Mesothelial cell of epicardium (in vitro differentiated cells): ENCODE measurements at places on chromosomes 16 and 17.
A peak's percentile ranks its signal among the peaks of the same experiment; 100 is the strongest.

DNA sequence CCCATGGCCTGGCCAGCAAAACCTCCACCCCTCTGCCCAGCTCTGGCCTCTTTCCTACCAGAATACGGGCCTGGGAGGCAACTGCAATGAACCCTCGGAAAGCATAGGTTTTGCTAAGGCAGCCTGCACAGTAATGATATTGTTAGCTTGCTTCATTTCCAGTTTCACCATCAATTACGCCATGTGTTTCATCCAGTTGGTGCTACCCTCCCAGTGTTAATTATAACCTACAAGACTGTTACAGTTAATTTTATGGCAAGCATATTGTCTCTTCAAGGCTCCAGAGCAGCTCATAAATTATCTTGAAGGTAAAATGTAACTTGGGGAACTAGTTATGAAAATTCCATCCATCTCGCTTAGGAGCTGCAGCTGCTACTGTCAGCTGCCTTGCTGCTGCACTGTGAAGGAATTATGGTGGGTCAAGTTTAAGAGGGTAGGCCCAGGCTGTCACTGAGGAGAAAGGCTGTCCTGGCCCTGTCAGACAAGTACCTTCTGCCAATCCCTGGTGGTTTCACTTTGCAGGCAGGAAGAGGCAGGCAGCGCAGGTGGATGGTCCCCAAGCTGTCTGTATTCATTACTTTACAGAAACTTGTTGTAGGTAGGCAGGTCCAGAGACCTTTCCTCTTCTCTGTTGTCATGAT is 242.9 kb downstream of the FTO start:
- H3K27ac ChIP-seq, result peak overlapping the region; percentile 53
- H3K36me3 ChIP-seq, result peaks cover 4% of the 10 kb centered on the region
- no peaks in the 10 kb centered on the region for H3K27me3 ChIP-seq
- no peak overlapping the region for H3K4me3 ChIP-seq

DNA sequence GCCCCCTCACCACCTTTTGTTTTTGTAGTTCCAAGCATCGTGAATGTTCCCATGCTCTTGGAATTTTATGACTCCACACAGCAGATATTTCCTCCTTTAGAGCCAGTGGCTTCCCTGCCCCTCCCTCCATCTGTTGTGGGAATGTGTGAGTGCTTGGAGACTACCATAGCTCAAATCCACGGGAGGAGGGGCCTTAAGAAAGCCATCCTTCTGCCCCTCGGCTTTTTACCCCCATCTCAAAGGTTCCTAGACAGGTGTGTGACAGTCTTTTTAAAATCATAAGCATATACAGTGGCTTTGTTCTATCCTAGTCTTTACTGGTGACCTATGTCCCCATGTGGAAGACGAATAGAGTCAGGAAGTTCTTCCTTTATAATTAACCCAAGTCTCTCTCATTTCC is 47.2 kb downstream of the YPEL2 start:
- peak overlapping the region; percentile 60 for H3K27ac ChIP-seq
- peaks cover under 1% of the 10 kb centered on the region for H3K36me3 ChIP-seq
- H3K27me3 ChIP-seq, result no peaks in the 10 kb centered on the region

- DNase-seq, result no peak
- H3K27ac ChIP-seq, result peak overlapping the region; percentile 34
- no peak overlapping the region for H3K4me3 ChIP-seq
- H3K27me3 ChIP-seq, result peaks cover 16% of the 10 kb centered on the region
- peaks cover 3% of the 10 kb centered on the region for H3K36me3 ChIP-seq
Observed at GRCh38 chr17:82076785-82077591, 11.4 kb upstream of the DUS1L start.

DNA sequence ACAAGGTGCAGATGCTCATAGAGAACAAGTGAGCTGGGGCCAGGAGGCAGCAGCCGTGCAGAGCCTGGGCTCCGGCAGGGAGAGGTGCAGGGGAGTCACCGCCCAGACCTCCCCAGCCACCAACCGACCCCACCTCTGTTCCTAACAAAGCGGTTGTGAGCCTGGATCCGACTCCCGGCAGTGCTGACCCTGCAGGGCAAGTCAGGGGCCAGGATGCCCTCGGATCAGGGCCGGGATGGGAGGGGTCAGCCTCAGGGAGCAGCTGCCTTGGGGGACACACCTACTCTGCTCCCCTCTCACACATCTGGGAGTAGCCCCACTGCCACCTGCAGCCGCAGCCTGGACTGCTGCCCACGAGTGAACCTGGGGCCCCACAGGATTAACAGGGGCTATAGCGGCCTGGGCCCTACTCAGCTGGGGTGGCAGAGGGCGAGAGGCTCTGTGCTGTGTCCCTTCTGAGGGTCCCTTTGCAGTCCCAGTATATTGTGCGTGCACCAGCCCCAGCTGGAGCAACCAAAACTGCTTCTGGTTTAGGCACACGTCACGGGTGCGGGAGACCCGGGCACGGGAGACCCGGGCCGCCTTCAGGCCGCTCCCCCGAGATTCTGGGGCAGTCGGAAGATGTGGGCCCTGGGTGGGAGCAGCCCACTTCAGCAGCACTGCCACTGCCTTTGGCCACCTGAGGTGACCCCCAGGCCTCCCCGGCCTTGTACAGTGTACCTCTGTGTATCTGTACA is 21.2 kb downstream of the MNT start:
- peaks cover 3% of the 10 kb centered on the region for H3K36me3 ChIP-seq
- H3K27ac ChIP-seq, result no peak overlapping the region
- H3K4me1 ChIP-seq, result peaks cover 17% of the 10 kb centered on the region

GRCh38 chr16:87543436-87544191 is 50.8 kb upstream of the ZCCHC14 start:
- no peak overlapping the region for H3K27ac ChIP-seq
- H3K27me3 ChIP-seq, result peaks cover 31% of the 10 kb centered on the region
- no peaks in the 10 kb centered on the region for H3K36me3 ChIP-seq
- no peak overlapping the region for H3K4me3 ChIP-seq

DNA sequence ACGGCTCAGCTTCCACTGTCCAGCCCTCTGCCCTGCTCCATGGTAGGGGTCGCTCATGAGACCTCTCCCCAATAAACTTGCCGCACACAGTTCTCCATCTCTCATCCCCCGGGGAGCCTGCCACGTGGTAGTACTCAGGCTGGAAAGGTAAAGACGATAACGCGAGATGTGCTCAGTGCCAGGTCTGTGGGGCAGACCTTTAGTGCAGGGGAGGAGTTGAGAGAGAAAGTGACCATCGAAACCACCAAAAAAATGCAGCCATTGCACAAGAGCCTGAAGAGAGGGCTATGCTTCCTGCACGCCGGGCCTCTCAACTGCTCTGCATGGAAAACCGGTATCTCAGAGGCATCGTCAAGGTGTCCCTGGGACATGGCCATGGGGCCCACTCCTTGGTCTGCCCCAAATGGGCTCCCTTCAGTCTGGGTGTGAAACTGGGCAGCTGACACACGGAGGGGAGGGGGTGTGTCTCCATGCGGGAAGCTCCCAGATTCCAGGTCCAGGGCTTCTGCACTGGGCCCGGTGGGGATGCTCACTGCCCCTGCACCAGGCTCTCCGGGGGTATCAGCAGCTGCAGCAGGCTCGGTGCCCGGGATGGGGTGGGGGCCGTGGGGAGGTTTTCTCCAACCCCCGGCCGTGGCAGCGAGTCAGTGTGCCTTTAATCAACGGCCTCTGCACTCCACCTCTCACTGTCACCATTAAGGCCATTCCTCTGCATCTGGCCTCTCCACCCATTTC is 4.7 kb upstream of the AANAT start:
- no peak overlapping the region for H3K27ac ChIP-seq
- peaks cover 7% of the 10 kb centered on the region for H3K4me1 ChIP-seq

- H3K27ac ChIP-seq, result no peak overlapping the region
- H3K36me3 ChIP-seq, result no peaks in the 10 kb centered on the region
- peaks cover 31% of the 10 kb centered on the region for H3K4me1 ChIP-seq
Observed at GRCh38 chr16:78998879-78999278, 601.7 kb downstream of the MAF start.
